ENCODE measurements at places on chromosomes 6 and 20.

DNA sequence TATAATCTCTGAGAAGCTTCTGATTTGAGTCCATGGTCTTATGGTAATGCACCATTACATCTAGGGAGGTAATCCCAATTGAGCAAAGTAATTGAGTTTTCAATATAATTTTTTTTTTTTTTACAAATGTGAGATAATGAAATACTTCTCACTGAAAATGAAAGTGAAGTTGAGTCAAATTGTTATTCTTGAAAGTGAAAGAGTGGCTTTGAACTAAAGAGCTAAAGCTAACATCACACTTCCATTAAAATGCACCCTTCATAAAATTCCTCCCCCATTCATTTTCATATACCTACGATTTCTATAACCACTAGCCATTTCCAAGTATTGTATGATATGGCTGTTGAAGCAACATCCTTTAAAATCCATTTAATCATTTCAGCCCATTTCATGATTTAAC, 149.1 kb upstream of the IMPG1 start:
- DNase-seq = no peak

GRCh38 chr6:129007701-129008373, 124.9 kb downstream of the LAMA2 start:
- DNase-seq = no peak

GRCh38 chr6:166203003-166203640, 35.5 kb upstream of the TBXT start:
- DNase-seq = no peak

GRCh38 chr20:5511930-5512329, 195.2 kb upstream of the PROKR2 start:
- no peak for DNase-seq

DNA sequence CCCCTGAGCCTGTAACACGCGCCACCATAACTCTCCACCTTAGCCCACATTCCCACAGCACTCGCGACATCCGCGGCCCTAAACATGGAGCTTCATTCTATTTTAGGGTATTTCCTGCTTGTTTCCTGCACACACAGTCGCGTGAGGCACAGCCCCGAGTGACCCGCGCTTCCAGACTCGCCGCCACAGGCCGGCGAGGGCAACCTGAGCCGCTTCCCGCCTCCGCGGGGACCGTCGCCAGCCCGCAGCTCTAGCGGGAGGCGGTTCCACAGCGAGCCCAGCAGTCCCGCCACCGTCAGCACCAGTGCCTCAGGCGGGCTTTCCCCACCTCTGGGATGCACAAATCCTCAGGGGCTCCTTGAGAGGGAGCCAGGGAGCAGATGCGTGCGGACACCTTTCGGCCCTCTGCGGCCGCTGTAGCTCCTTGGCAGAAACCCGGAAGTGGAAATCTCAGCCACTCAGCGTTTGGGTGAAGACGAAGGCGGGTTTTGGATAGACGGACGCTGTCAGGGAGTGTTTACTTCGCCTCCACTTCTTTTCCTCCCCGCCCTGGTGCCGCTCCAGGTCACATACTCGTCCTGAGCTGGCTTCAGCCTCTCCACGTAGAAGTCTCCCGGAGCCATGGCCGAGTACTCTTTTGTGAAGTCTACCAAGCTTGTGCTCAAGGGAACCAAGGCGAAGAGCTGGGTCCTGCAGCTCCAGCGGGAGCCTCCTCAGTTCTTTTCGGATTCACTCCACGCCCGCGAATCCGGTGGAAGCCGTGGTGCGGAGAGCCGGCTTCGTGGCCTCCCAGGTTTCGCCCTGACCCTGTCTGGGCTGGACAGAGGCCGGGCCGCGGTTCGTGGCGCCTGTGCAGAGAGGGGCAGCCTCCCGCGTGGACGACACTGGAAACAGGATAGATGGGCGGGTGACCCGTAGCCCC, 2177.4 kb upstream of the DEFB115 start:
- DNase-seq = no peak

- no peak for DNase-seq
Measured at GRCh38 chr6:71410164-71410566, 121.6 kb downstream of the OGFRL1 start.

DNA sequence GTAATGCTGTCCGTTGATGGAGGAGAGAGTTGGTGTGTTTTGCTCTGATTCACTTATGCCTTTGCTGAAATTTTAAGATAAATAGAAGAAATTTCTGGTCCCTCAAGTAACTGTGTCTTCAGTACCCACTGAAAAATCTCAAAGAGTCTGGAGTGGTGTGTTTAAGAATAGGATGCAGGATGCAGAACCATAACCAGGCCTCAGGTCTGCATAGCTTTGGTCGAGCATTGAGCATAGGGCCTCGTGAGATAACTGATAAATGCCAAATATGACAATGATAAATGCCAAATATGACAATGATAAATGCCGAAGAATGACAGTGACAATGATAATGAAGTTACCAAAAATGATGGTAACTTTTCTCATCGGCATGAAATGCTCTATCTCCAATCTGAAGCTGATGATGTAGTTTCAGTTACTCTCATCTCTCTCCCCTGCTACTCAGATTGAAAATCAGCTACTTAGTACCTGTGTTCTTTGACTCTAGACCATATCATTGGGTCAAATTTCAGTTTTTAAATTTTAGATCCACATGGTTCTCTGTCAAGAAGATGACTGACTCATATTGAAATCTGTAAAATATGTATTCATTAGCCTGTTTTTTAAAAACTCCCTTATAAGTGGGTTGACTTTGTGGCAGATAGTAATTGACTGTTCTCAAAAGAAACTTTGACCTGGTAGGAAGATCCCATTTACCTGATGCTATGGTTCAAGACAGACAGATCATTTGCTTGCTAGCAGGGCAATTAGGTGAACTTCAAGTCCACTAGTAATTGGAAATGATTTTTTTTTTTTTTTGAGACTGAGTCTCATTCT, 96.6 kb downstream of the SLC16A10 start:
- DNase-seq = no peak

DNA sequence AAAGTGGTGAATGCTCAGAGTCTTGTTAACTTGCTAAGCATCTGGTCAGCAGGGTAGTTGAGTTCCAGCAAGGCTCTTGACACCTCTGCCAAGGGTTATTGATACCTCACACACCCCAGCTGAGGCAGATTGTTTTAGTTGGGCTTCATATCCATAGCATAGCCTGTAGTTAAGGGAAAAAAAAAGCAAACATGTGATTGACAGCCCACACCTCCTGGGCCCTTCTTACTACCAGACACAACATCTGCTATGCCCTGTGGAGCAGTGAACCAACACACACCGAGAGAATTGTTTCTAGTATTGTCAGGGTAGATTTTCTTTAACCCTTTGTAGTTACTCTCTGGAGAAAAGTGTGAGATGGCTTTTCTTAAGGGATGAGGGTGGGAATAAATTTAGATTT, 697.0 kb upstream of the POU3F2 start:
- no peak for DNase-seq

- DNase-seq = no peak
Measured at GRCh38 chr6:169215201-169215681, 38.4 kb downstream of the THBS2 start.

DNA sequence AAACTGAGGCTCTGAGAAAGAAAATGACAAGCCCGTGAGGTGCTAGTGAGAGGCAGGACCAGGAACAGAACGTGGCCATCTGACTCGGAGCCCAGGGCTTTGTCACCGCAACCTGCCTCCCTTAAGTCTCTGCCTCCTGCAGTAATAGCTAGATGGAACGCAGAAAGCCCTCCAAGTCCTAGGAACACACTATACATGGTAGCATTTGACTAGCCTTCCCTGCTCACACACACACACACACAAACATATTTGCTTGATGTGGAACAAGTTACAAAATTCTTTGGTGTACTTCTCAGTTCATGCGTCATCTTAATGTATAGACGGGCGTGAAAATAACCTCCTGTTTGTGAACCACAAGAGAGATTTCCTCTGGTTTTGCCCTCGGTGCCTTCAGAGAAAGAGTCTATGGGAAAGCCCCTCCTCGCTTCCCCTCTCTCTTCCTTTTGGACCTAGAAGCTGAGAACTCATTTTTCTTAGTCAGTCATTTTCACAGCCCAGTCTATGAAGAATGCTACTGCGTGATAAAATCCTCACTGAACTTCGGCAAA, 38.8 kb downstream of the C6orf52 start:
- no peak for DNase-seq

GRCh38 chr6:158416883-158417759, 104.9 kb downstream of the TULP4 start:
- DNase-seq = no peak

DNA sequence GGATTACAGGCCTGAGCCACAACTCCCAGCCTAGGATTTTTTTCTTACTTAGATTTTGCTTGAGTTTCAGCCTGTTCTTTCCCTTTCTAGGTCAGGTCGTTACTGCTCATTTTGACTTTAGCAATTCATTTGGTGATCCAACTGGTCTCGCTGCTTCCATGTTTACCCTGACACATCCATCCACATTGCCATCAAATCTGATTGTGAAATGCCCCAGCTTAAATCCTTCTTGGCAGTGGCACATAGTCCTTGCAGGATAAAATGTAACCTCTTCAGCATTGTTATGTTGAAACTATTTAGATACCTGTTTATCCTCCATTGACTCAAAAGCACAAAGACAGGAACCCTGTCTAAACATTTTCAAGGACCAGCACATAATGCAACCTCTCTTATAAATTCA, 77.2 kb downstream of the DNAH8 start:
- DNase-seq = no peak

DNA sequence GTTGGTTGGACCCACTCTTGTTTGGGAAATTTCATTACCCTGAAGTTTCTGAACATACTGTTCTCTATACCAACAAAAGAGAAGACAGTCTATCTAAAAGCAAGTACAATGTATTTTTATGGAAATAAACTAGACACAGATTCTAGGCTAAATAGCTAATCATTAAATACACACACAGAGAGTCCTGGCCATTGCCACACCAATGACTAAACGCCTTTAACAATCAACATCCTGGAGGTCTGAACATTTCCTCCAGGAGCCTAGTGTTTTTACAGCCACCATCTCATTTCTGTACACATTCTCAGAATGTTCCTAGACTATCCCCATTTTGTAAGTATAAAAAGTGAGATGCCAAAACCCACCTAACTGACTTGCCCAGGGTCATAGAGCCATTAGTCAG, 141.6 kb upstream of the RREB1 start:
- no peak for DNase-seq

- no peak for DNase-seq
Measured at GRCh38 chr20:58103517-58103904, 124.9 kb downstream of the ANKRD60 start.

DNA sequence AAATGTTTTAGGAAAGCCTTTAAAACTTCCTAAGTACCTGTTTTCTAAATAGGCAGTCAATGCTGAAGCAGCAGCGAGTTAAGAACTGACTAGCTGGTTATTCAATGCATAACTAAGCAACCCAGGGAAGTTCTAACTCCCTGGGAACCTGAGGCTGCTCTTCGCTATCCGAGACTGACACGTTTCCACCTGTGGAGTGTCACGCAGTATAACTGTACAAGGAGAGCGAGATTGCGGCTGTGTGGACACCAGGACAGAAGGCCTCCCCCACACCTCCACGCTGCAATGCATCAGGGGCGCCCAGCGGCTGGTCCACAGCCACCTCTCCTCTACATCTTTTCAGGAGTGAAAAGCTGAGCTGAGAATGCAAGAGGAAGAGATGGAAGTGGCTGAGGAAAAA, 8.0 kb downstream of the PXDC1 start:
- no peak for DNase-seq

DNA sequence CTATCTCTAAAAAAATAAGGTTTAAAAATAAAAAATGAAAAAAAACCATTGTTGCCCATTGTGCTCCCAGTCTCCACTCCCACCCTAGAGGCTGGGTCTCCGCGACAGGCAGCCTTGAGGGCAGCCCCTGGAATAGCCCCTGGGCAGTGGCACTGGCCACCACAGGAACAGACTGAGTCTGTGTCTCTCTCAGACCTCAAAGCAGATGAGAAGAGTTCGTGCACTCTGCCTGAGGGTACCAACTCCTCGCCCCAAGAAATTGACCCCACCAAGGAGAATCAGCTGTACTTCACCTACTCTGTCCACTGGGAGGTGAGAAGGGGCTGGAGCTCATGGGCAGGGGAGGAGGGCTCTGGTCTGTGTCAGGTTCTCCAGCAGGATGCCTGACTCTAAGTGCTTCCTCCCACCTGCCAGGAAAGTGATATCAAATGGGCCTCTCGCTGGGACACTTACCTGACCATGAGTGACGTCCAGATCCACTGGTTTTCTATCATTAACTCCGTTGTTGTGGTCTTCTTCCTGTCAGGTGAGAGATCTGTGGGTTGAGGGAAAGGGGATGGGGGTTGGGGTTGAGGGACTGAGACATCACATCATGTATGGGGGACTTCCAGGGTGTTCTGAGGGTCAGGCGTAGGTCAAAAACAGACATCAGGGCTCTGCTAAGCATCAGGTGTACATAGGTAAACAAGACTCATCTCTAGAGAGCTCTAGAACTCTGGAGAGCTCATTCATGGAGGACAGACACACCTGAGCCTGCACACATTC, 35.6 kb downstream of the TM9SF4 start:
- no peak for DNase-seq

DNA sequence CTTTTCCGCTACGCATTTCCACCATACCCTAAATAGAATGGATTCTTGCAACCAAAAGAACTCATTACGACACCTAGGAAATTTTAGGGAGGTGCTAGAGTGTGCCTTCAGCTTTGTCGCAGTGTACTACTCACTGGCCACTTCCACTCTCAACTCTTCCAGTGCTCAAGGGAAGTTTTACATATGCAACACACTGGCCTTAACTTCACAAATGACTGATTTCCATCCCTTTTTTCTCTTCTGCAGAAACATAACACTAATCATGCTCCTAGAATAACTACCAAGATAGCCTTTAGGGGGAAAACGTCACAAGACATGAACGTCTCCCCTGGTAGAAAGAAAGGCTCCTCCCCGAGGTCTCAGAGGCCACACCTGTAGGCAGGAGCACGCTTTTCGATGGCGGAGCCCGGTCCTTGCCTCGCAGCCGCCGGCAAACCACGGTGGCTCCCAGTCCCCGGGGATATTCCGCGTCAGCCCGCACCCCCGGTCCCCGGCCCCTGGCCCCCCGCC, 584 bp downstream of the LYRM4 start:
- peak; percentile 67 for DNase-seq

DNA sequence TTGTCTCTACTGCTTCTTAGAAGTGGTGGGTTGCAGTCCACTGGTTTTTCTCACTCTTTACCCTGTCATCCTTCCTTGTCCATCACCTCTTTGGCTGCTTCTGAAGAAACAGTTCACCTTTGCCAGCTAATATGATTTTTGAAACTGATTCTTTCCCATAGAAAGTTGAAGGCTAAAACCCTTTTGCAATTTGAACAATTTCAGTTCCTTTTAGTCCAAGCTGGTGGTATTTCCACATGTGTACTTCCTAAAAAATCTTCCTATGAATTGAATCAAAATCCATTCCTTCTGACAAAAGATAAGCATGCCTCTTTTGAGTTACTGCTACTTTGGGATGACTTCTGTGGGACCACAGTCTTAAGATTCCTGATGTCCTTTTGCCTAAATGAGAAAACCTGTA, 210.0 kb upstream of the MAN1A1 start:
- no peak for DNase-seq
